Caki2 (cell line): ENCODE measurements at places on chromosomes 2 and 18. TPM values are rescaled to one million over a fixed set of nuclear protein-coding genes. Genes with fewer than 3 reads are reported as not detected.

DNA sequence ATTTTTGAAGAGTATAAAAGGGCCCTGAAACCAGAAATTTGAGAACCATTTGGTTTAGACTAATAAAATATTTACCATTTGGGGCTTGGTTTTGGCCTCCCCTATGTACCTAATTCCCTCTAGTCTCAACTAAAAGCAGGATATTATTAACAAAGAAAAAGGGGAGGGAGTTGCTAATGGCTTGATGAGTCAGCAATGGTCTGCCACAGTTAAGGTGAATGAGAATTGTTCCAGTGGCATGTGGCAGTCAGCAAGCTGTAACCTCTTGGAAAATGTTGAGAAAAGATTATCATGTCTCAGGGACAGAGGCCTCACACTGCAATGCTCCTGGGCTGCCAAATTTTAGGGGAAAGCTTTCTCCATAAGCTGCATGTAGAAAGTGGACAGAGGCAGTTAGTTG, 20.1 kb upstream of the SLC39A10 start:
- DNase-seq, result peak; percentile 59

- DNase-seq, result no peak
Measured at GRCh38 chr2:186853951-186854350, 5.0 kb upstream of the ZSWIM2 start.

- peak; percentile 0 for DNase-seq
Measured at GRCh38 chr18:36130039-36130831, 536 bp downstream of the ELP2 start.

DNA sequence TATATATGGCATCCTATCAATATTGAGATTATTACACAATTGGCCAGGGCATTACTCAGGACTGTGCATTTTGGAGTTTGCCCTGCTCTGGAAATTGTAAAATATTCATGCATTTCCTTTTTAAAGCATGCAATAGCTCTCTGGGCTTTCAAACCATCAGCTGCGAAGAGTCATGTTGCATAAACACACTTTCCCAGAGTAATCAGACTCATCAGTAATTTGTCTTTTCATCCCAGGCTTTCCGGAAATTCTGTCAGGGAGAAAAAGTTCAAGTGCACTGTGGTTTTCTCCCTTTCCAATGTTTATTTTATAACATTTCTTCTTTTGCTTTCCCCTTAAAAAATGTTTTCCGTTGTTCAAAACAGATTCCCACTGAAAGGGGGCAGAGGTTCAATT, 38.9 kb upstream of the FHL2 start:
- no peak for DNase-seq

DNA sequence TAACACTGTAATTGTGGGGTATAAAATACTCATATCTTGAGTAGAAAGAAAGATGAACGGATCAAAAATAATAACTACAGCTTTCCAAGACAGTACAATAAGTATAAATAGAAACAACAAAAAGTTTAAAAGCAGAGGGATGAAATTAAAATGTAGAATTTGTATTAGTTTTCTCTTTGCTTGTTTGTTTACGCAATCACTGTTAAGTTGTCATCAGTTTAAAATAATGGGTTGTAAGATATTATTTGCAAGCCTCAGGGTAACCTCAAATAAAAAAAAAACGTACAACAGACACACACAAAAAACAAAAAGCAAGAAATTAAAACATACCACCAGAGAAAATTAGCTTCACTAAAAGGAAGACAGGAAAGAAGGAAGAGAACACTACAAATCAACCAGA, 18.0 kb upstream of the ABCB11 start:
- no peak for DNase-seq

GRCh38 chr2:111091811-111092211, 28.9 kb upstream of the BCL2L11 start:
- no peak for DNase-seq

DNA sequence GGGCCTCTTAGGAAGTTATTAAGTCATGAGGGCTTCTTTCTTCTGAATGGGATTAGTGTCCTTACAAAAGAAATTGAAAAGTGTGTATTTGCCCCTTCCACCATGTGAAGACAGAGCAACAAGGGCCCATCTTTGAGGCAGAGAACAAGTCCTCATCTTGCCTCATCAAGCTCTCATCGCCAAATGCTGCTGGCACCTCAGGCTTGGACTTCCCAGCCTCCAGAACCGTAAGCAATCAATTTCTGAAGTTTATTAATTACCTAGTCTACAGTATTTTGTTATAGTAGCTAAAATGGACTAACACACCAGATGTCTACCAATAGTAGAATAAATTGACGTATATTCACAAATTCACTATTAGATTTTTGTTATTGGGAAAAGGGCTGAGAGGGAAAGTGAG, 74.6 kb downstream of the CCDC148 start:
- no peak for DNase-seq

GRCh38 chr2:212124598-212124997, 414.0 kb downstream of the ERBB4 start:
- no peak for DNase-seq

DNA sequence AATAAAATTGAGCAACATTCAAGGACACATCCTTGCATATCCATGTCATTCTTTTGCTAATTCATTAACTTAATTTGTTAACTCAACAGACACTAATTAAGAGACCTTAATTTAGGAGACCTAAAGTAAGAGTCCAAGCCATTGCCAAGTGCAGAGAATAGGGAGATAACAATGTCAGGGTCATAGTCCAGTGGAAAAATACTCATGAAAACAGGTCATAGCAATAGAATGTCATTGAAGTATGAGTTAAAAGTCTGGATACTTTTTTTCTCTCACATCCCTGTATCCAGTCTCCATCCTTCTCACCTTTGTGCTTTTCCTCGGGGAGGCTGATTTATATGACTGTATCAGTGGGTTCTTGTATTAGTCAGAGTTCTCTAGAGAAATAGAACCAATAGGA, 26.6 kb upstream of the DPP4 start:
- no peak for DNase-seq

- DNase-seq, result no peak
Measured at GRCh38 chr2:61943251-61943650, 37.8 kb downstream of the COMMD1 start.

DNA sequence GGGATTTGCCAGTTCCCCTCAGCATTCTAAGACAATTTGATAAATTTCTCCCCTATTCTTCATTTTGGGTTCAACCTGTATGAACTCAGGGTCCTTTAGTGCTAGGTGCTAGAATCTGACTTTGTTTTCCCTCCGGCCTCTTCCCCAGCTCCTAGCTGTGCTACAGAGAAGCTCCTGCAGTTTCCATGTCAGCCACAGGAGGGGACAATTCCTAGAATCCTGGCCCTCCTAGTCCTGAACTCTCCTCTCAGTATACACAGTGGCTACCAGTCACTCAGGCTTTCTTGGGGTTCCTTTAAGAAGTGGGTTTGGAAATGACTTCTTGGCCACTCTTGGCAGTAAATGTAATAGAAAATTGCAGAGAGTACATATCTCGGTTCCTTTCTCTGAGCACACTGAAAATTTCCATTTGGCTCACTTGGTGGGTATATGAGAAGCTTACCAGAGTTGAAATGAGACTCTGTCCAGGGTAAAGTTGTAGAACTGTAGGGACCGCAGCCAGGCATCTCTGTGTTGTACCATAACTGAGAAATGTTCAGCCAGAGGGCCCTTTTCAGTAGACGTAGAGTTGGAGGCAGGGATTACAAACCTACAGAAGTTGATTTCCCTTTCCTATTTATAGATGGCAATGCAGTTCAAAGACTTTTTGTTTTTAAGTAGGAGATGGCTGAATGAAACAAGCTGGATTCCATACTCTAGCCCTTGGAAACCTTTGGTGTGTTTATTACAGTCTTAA, 5.0 kb upstream of the CHST10 start:
- peak; percentile 28 for DNase-seq

DNA sequence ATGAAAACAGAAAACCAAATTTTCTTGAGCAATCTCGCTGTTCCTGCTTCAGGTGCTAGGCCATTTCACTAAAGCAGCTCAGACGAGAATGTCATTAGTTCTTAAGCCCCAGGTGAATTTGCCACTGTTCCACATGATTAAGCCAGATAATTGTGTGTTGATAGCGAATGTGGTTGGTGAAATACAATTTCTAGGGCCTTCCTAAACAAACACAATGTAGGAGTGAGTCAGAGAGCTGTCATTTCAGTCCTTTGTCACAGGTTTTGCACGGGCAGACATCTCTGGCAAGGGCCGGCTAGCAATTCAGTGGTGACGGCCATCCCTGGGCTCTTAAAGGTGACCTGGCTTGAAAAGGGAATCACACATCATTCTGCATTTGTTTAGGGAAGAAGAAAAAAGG, 170.7 kb downstream of the TMEM182 start:
- peak; percentile 72 for DNase-seq

DNA sequence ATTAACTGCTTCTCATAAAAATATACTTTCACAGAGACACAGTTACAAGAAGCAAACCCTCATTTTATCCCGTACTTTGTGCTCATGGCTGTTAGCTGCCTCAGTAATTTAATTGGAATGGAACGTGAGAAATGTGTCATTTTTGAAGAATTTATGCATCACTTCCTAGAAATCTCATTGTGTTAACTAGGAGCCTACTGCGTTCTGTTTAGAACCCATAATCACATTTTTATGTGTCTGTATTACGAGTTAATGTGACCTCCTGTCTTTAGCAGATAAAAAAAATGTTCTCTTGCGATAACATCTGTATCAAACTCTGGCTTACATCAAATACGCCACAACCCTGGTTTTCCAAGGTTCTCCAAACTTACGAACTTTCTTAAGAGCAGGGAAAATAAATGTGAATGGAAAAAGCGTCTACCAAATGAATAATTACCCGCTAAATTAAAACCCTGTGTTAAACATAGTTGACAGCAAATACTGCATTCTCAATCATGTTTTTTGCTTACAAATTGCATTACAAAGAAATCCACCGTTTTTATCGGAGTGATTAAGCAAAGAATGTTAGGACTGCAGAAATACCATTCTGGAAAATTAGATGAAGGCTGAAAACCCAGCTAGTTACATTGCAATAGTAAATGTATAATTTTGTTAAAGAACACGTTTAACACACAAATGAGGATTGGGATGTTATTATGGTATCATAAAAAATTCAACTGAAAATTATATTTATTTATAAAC, 12.1 kb upstream of the GBX2 start:
- no peak for DNase-seq

- peak; percentile 23 for DNase-seq
Measured at GRCh38 chr2:36277146-36277808, 78.3 kb upstream of the CRIM1 start.

- DNase-seq, result no peak
Measured at GRCh38 chr2:145592361-145592760, 1072.4 kb upstream of the ZEB2 start.

GRCh38 chr2:187408926-187409325, 39.1 kb downstream of the CALCRL start:
- no peak for DNase-seq

DNA sequence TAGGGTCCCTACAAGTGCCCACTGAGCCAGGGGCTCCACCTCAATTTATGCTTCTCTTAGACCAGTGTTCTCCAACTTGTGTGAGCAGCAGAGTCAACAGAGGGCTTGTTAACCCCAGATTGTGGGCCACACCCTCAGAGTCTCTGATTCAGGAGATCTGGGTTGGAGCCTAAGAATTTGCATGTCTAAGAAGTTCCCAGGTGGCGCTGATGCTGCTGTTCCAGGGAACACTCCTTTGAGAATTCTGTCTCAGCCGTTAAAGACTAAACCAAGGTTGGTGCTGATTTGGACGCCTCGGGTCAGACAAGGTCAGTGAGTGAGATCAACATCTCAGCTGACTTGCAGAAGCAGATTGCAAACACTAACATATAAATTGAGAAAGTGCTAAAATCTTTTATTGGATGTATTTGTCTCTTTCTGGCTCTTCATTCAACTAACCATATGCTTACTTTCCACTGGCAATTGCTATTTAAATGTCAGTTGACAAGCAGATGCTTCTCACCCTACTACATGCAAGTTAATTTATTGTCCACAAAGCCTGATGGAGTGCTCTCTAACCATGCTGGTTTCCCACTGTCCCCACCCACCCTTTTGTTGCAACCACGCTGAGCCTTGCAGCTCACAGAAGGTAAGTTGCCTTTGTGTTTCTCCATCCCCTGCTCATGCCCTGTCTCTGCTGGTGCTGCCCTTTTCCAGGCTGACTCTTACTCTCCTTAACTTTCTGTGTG, 31.5 kb downstream of the LYPD1 start:
- DNase-seq, result no peak

DNA sequence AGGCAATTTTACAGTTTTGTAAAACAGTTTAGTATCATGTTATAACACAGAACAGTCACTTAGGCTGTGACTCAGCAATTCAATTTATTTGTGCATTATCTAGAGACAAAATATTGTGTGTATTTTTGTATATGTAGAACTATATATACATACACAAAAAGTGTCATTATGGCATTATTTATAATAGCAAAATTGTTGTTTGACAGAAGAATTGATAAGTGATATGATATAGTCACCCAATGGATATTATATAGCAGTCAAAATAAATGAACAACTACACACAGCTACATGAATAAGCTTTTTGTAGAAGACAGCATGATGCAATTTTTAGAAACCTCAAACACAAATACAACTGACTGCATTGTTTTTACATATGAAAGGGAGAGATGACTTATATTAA, 334.0 kb downstream of the TRIB2 start:
- DNase-seq, result no peak

DNA sequence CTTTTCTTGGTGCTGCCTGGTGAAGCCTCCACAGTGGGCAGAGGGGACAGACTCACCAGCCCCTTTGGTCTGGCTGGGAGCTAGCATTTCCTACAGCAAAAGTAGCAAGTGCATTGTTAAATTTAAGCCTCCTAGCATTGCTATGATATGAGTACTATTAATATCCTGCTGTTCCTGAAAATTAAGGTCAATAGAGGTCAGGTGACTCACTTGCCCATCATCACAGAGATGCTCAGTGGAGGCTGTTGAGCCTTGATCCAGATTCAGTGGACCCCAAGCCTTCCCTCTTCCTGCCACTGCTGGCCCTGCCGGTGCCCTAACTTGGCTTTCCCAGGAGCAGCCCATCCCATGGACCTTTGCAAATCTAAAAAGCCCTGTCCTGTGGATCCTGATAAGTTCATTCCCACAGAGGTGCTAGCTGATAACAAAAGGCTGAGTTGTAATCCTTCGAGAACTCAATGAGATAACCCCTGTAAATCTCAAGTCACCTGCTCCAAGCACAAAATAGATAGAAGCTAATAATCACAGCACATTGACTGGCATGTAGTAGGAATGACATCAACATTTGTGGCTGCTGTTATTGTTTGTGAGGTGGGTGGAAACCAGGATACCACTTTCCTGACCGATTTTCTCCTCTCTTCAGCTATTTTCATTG, 84.4 kb downstream of the THNSL2 start:
- no peak for DNase-seq

GRCh38 chr18:36411745-36412168, 114.2 kb downstream of the FHOD3 start:
- DNase-seq, result peak; percentile 27

Gene RIT2
- total RNA-seq, result not detected in 2 replicates

Gene EGR4
- total RNA-seq, result not detected in 2 replicates

Gene UGT1A8
- total RNA-seq, result 0.87 and 2.2 TPM in 2 replicates

Gene CREG2
- total RNA-seq, result 3.7 and 5.2 TPM in 2 replicates

Gene ATL2
- 65.8 and 121 TPM in 2 replicates for total RNA-seq
